ENCODE measurements at places on chromosomes 3 and 15.

DNA sequence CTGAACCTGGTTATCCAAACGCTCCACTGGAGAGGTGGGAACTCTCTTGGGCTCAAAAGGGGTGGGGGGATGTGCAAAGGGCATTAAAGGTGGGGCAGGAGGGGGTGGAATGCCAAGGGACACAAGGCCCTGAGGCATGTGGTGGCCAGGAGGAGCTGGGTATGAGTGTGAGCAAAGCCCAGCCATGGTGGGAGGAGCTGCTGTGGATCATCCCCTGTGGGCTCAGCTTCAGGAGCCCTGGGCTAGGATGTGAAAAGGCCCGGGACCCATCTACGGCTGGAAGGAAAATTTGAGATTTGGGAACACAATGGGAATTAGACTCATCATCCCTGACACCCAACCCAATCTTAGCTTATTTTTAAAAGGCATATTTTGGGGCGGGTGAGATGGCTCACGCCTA, 33.3 kb downstream of the MGLL start:
- no peak for DNase-seq

DNA sequence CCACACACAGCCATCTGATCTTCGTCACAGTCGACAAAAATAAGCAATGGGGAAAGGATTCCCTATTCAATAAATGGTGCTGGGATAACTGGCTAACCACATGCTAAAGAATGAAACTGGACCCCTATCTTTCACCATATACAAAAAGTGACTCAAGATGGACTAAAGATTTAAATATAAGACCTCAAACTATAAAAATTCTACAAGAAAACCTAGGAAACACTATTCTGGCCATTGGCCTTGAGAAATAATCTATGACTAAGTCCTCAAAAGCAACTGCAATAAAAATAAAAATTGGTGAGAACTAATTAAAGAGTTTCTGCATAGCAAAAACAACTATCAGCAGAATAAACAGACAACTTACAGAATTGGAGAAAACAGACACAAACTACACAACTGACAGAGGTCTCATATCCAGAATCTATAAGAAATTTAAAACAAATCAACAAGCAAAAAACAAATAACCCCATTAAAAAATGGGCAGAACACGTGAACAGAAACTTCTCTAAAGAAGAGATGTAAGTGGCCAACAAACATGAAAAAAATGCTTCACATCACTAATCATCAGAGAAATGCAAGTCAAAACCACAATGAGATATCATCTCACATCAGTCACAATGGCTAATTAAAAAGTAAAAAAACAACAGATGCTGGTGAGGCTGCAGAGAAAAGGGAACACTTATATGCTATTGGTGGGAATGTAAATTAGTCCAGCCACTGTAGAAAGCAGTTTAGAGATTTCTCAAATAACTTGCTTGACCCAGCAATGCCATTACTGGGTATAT, 104.0 kb downstream of the NR1I2 start:
- no peak for DNase-seq

DNA sequence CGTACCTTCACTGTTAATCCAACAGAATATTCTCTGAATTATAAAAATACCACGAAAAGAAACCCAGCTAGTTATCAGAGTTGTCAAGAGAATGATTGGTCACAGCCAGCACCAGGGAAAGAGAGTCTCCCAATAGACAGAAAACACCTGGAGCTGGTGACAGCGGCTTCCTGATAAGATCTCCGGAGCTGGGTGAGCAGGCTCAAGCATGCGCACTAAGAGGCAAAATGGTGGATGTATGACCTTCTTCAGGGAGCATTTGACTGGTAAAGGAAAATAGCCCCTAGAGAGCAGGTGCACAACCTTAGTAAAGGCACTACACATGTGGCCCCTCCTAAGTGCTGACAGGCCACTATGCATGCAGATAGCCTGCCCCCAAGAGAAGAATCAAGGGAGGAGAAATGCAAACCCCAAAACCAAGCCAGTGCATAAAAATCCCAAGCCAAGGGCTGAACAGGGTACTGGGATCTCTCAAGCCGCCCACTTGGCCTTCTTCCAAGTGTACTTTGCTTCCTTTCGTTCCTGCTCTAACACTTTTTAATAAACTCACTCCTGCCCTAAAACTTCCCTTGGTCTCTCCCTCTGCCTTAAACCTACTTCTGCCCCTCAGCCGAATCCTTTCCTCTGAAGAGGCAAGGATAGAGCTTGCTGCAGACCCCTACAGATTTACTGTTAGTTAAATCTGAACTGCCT, 93.2 kb downstream of the UACA start:
- DNase-seq: no peak

- no peak for DNase-seq
Measured at GRCh38 chr3:140995881-140996280, 54.2 kb downstream of the SLC25A36 start.

- no peak for DNase-seq
Measured at GRCh38 chr3:107985496-107985895, 105.3 kb downstream of the CD47 start.

- DNase-seq: no peak
Measured at GRCh38 chr3:22239011-22239410, 488.0 kb upstream of the ZNF385D start.

DNA sequence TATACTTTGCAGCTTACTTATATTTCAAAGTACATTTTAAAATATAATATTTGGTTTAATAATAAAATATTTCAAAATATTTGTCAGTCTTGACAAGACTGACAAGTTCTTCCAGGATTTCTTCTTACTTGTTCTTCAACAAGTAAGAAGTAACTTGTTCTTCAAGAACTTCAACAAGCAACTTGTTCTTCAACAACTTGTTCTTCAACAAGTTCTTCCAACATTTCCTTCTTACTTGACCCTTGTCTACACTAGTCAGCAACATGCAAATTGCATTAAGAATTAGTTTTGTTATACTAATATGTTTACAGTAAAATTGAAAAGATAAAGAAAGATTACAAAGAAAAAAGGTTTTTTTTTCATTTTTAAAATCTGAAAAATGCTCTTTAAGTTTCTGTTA, 731.7 kb downstream of the NSUN3 start:
- no peak for DNase-seq

DNA sequence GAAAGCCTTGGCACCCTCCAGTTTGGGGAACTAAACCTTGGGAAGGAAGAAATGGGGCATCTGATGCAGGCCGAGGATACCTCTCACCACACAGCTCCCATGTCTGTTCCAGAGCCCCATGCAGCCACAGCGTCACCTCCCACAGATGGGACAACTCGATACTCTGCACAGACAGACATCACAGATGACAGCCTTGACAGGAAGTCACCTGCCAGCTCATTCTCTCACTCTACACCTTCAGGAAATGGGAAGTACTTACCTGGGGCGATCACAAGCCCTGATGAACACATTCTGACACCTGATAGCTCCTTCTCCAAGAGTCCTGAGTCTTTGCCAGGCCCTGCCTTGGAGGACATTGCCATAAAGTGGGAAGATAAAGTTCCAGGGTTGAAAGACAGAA, 7.7 kb downstream of the MAP1A start:
- DNase-seq: no peak

GRCh38 chr3:58999134-58999773, 50.6 kb downstream of the CFAP20DC start:
- DNase-seq: no peak

DNA sequence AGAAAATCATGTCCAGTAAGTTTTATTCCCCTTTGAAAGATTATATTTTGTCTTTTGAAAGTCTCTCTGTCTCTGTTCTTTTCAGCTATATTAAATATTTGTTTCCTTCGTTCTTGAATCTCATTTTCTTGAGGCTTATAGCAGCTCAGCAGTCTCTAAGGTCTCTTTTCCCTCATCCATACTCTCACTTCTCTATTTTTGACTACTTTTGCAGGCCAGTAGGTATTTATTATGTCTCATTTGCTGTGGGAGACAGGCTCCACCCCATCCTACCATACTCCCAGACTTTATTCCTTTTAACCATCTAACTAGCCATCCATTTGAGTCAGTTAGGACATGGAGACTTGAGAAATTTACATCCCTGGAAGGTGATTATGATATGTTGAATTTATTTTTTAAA, 71.0 kb downstream of the FILIP1L start:
- DNase-seq: no peak

DNA sequence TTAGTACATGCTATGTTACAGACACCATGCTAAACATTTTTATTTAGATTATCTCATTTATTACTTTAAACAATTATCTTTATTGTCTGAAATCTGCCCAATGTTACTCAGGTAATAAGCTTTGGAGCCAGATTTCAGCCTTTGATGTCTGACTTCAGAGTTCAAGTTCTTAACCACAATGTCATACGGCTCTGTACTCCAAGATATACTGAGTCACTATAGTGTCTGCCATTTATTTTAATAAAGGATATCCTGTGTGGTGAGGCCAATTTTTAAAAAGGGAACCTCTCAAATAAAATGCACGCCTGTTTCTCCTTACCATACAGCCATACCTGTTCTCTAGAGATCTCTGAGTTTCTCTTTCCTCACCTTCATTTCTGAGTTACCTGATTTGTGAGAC, 193.1 kb downstream of the EPHA3 start:
- no peak for DNase-seq

DNA sequence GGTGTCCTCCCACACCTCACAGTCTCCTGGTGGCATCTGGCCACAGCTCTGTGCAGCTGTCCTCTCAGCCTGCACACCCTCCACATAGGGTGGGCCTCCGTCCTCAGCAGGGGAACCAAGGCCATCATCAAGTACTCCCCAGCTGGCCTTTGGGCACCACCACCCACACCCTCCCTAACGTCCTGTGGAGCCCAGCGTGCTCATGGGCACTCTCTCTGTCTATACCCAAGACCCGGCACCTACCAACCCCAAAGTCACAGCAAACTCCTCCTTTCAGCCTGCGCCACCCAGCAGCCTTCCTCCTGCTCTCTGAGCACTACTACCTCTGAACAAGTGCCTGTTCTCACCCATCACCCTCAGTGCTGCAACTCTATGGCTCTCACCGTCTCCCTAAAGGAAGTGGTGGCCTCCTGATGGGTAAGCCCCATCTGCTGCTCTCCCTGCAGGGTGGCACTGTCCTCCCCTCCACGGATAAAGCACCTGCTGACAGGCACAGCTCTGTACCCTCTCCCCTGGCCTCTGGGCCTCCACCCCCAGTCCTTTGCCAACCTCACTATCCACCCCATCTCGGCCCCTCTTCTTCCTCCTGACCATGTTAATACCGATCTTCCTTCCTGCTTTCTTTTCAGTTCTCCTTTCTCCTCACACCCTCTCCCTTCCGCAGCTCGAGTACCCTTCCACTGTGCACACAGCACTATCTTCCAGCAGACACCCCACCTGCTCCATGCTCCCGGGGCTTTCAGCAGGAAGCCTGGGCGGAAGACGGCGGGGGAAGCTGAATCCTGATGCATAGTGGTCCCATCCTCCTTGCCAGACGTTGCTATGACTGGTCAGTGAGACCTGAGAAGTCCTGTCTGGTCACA, 31.5 kb downstream of the SLC41A3 start:
- no peak for DNase-seq

- no peak for DNase-seq
Measured at GRCh38 chr15:96252148-96252547, 78.4 kb upstream of the NR2F2 start.

GRCh38 chr15:91047545-91048199, 25.3 kb upstream of the VPS33B start:
- DNase-seq: no peak

DNA sequence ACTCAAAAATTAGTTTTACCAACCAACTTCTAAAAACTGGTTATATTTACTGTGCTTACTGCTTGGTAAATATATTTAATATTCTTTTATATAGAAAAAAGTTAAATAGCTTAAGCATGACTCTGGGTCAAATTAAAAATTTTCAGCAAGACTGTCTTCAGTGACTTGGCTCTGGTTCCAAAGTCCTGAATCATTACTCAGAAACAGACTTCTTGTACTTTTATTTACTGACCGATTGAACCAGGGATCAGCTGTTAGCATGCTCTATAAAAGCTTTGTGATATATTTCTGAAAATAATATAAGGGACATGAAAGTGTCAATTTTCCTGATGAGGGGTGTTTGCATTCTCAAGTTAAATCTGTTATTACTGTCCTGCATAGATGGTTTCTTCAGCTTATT, 164.3 kb downstream of the MCTP2 start:
- no peak for DNase-seq

- DNase-seq: no peak
Measured at GRCh38 chr15:29135309-29135657, 134.3 kb downstream of the NSMCE3 start.

DNA sequence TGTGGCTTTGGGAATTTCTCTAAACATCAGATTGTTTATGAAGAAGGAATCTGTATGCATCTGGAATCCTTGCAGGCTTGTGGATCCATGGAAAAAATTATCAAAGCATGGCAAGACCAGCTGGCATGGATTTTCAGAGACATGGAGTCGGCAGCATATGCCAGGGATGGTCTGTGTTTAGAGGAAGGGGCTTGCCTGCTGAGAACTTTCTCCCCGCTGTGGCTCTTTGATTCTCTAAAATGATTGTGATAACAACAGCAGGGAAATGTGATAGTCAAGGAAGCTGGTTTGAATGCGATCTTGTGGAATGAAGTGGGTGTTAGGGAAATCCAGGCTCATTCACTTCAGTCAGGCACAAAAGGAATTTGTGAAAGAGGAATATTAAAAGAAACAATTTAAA, 245.7 kb upstream of the THRB start:
- DNase-seq: no peak

- DNase-seq: no peak
Measured at GRCh38 chr3:194322678-194323211, 28.4 kb downstream of the CPN2 start.

GRCh38 chr3:38154625-38155255, 10.6 kb upstream of the OXSR1 start:
- DNase-seq: no peak

- DNase-seq: peak; percentile 82
Measured at GRCh38 chr3:158808697-158809096, 6.8 kb downstream of the MFSD1 start.

DNA sequence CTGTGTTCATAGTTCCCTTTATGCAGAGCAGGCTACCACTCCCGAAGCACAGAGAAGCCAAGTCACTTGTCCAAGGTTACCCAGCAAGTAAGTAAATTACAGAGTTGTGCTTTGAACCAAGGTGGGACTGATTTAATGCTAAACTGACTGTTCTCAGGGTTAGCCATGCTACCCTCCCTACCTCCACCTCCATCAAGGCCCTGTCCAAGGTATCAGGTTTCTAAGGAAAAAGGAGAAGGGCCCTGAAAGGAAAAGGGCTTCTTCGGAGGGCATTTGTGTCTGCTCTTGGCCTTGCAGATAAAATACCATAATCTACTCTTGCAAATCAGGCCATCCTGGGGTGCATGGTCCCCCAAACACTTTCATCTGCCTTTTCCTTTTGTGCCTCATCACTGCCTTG, 288.1 kb upstream of the LRRFIP2 start:
- no peak for DNase-seq

DNA sequence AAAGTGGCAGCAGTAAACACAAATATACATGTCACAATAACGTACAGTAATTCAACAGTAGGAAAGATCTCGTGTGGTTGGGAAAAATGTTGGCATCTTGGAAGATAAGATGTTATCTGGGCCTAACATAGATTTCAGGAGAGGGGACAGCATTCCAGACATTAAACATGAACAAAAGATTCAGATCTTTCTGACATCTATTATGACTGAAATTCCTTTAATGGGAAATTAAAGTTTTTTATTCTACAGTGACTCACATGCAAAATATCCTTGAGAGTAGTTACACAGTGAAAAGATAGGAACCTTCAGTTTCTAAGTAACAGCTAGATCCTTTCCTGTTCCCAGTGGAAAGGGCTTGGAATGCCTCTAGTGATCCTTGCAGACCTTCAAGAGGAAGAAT, 9.2 kb downstream of the NDUFB5 start:
- DNase-seq: peak; percentile 34

- DNase-seq: no peak
Measured at GRCh38 chr3:143037867-143038266, 36.5 kb downstream of the U2SURP start.
